ENCODE measurements at places on chromosomes 16 and 17.

GRCh38 chr17:10249271-10250010, 51.0 kb upstream of the GAS7 start:
- DNase-seq: no peak

GRCh38 chr16:11315510-11315909, 29.7 kb upstream of the RMI2 start:
- peak; percentile 96 for DNase-seq

- DNase-seq: no peak
Measured at GRCh38 chr17:78137392-78138203, 7.0 kb downstream of the TMC8 start.

GRCh38 chr16:89827383-89828198, 684 bp upstream of the SPIRE2 start:
- peak; percentile 91 for DNase-seq

GRCh38 chr16:75151798-75152197, 3.5 kb downstream of the ZFP1 start:
- DNase-seq: no peak

GRCh38 chr17:82201498-82201910, 11.1 kb downstream of the CCDC57 start:
- DNase-seq: no peak

- no peak for DNase-seq
Measured at GRCh38 chr16:1088295-1089170, 7.5 kb downstream of the C1QTNF8 start.

GRCh38 chr16:54031107-54031760, 255.4 kb downstream of the IRX3 start:
- DNase-seq: peak; percentile 31

GRCh38 chr16:15925631-15926030, 23.8 kb upstream of the ABCC1 start:
- no peak for DNase-seq

GRCh38 chr16:51577621-51578303, 426.7 kb upstream of the SALL1 start:
- peak; percentile 91 for DNase-seq
